G401 (cell line): ENCODE measurements at places on chromosomes 1 and 21.
A peak's percentile ranks its signal among the peaks of the same experiment; 100 is the strongest.

DNA sequence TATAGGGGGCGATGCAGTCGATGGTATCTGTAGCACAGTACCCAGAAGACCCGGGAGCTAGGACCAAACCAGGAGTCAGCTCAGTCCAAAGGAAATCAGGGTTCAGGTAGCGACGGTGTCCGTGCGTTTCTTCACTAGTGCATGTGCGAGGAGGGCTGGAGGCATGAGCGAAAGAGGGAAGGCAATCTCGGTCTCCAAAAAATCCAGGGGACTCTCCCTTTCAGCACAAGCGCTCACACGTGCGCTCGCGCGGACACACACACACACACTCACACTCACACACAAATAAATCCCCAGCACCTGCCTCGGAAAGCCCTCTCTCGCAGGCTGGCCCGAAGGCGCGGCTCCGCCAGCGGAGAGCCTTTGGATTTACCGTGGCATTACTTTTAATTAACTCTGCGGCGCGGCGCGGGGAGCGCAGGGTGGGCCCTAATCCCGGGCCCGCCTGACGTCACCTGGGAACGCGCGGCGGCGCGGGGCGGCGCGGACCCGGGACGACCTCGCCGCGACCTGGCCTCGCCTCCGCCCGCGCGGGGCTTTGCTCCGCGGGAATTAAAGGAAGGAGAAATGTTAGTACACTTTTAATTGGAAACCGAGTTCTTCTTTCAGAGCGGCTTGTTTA lies 121.2 kb downstream of the LMX1A start:
- DNase-seq = no peak

GRCh38 chr21:17476006-17476405 lies 36.8 kb upstream of the CXADR start:
- no peak for DNase-seq

- peak; percentile 36 for DNase-seq
These were observed 884 bp downstream of the LHX4 start for GRCh38 chr1:180230791-180231505.

GRCh38 chr1:18761948-18762840 lies 97.3 kb downstream of the TAS1R2 start:
- DNase-seq = no peak

DNA sequence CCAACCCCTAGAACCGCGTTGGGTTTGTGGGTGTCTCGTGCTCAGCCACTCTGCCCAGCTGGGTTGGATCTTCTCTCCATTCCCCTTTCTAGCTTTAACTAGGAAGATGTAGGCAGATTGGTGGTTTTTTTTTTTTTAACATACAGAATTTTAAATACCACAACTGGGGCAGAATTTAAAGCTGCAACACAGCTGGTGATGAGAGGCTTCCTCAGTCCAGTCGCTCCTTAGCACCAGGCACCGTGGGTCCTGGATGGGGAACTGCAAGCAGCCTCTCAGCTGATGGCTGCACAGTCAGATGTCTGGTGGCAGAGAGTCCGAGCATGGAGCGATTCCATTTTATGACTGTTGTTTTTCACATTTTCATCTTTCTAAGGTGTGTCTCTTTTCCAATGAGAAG lies 18.7 kb downstream of the TFF3 start:
- no peak for DNase-seq

GRCh38 chr1:79711001-79711431 lies 704.5 kb upstream of the ADGRL4 start:
- DNase-seq = no peak

DNA sequence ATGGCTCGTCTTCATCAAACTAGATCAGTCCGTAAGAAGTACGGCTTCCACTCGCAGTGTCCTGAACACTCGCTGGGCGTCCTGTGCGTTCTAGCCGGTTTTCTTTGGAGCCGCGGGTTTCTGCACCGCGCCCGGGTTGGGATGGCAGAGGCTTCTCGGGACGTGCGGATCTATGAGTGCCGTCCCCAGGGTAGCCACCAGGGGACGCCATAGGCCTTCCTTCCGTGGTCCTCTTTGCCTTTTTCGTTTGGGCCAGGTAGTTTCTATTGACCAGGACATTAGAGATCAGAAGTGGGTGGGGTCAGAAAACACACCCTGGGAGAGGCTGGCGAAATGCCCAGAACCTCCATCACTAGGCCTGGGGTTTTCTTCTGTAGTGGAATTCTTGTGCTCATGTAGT lies 273.8 kb downstream of the FAM72C start:
- peak; percentile 47 for DNase-seq

DNA sequence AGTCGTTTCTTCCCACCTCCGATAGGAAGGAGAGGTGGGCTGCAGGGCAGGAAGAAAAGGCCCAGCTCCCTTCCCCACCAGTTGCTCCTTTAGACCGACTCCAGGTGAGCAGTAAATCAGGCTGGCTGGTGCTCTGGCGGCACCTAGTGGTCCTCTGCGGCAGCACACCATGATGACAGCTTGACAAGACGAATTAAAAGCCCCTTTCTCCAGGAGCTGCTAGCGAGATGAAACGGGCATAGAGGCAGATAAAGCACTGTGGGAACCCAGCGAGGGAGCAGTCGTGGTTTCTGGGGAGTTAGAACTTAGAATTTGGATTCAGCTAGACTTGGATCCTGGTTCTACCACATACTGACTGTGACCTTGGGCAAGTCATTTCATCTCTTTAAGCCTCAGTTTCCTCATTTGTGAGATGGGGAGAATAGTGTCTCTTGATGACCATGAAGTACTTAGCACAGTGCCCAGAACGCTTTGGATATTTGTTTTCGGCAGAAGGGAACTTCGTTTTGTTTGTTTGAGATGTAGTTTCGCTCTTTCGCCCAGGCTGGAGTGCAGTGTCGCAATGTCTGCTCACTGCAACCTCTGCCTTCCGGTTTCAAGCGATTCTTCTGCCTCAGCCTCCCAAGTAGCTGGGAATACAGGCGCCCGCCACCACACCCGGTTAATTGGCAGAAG lies 21.8 kb upstream of the COL9A2 start:
- DNase-seq = peak; percentile 72

- peak; percentile 83 for DNase-seq
These were observed 9.7 kb downstream of the SMYD3 start for GRCh38 chr1:246497331-246497915.

GRCh38 chr21:39911286-39912199 lies 44.3 kb downstream of the PCP4 start:
- no peak for DNase-seq

DNA sequence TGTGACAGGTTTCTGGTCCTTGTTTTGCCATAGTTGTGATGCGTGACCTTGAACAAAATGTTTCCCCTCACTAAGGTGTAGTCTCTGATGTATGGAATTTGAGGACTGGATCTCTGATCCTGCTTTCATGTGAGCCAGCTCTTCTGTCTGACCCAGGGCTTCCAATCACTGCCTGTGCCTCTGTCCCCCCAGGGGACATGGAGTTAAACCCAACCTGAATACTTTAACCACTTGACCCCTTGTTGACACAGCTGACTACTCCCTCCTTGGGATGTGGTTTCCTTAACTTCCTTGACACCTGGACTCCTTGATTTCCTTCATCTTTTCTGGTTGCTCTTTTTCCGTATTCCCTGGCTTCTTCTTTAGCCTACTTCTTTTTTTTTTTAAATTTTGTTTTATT lies 36.0 kb upstream of the SSBP3 start:
- no peak for DNase-seq

DNA sequence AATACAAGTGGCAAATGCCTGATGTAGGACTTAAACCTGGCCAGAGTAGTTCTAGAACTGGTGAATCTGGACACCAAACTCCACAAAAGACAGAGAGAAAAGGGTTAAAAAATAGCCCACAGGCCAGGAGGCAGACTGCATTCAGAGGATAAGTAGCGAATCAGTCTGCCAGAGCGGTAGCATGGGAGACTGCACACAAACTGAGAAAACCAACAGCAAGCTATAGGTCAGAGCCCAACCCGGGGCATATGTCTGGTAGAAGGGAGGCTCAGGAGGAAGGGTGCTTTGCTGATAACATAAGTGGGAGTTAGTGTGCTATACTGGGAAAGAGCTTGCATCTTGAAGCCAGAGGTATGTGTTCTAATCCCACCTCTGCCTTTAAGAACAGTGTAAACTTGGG lies 4.0 kb downstream of the LRRC53 start:
- DNase-seq = no peak

DNA sequence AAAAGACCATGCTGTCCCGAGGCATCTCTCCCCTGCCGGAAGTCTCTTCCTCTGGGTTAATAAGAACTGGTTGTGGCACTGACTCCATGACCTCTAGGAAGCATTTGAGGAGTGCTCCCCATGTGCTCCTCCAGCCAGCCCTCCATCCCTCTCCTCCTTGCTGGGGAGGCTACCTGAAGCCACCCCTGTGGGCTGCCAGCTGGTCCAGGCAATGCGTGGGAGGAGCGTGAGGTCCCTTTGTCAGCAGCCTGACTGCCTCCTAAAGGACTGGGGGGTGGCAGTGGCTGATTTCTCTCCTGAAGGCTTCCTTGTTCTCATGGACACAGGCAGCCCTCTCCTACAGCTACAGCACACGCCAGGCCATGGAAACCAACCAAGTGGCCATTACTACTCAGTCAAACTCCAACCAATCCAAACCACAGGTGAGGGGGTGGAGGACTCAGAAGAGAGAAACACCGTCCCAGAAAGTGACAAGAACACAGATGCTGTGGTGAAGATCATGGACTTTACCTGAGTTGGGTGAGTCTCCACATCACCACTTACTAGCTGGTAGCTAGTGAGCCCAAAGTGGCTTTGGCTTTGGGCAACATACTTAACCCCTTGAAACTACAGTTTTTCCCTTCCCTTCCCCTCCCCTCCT lies 35.2 kb downstream of the NENF start:
- no peak for DNase-seq

DNA sequence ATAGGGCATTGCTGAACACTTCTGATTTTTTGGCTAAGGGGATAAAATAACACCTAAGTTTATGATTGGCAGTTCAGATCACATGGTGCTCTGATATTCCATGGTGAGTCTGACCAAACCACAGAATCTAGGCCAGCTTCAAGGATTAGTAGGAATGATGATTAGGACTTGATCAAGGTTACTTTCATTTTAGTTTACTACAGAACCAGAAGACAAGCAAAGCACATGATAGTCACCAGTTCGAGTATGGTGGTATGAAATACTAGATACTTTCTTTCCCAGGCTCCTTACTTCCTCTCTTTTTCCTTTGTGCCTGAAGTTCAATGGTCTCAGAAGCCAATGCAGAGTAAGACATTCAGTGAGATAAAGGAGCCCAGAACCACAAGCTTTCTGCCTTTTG lies 26.6 kb downstream of the S100A10 start:
- DNase-seq = no peak

DNA sequence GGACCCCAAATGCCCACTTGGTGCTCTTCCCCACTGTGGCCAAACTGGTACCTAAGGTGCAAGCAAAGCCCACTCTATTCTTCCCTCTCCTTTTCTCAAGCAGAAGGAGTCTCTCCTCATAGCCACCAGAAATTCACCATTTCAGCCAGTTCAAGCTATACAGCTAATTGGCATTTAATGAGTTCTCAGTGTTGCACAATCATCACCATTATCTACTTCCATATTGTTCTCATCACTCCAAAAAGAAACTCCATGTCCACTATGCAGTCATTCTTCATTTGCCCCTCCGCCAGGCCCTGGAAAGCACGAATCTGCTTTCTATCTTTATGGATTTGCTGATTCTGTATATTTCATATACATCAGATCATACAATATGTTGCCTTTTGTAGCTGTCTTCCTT lies 9.9 kb upstream of the ATG4C start:
- DNase-seq = no peak

DNA sequence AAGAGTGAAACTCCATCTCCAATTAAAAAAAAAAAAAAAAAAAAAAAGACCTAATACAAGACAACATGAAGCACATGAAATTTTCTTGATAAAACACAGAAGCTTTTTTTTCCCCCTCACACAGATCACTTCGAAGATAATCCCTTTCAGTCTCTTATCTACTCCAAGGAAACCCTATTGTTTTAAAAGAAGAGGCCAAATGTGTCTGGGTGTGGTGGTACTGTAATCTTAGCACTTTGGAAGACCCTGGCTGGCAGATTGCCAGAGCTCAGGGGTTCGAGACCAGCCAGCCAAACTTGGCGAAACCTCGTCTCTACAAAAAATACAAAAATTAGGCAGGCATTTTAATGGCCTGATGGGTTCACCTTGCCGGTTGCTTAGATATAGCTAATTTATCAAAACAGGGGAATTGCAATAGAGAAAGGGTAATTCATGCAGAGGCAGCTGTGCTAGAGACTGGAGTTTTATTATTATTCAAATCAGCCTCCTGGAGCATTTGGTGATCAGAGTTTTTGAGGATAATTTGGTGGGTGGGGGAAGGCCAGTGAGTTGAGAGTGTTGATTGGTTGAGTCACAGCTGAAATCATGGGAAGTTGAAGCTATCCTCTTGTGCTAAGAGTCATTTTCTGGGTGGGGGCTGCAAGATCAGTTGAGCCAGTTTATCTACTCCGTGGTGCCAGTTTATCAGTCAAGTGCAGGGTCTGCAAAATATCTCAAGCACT lies 62.5 kb downstream of the SLC16A1 start:
- no peak for DNase-seq

DNA sequence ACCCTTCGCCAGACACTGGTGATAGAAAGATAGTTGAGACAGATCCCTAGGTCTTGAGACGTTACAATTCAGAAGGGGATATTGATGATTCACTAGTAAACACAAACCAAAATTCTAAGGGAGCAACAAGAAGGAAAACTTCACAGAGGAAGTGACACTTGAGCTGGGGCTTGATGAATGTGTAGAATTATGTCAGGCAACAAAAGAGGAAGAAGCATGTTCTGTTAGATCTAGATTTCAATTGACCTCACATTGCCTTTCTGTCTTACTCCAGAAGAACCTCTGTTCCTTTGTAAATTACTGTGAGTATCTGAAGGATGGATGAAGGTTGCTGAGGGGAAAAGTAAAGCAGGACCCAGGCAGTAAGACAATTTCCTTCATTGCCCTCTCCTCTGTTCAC lies 328.2 kb downstream of the KCTD3 start:
- DNase-seq = no peak

- peak; percentile 17 for DNase-seq
These were observed 509.8 kb upstream of the ADAMTS5 start for GRCh38 chr21:27476696-27477095.

GRCh38 chr1:12596007-12596821 lies 21.8 kb downstream of the DHRS3 start:
- no peak for DNase-seq

DNA sequence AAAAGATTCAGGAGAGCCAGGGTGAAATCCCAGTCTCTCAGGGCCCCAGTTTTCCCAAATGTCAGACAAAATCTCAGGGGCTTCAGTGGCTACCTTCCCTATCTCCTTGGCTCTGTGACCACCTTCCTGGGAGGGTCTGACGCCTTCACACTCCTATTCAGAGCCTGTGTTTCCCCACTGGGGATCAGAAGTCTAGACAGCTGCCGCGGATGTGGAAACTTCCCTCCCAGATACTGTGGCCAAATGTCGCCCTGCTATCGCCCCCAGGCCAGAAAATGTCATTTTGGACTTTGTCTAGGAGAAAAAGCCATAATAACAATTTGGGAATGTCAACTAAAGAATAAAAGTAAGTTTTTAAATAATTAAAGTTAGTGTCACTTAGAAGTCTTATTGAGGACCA lies 15.9 kb downstream of the A3GALT2 start:
- DNase-seq = no peak

DNA sequence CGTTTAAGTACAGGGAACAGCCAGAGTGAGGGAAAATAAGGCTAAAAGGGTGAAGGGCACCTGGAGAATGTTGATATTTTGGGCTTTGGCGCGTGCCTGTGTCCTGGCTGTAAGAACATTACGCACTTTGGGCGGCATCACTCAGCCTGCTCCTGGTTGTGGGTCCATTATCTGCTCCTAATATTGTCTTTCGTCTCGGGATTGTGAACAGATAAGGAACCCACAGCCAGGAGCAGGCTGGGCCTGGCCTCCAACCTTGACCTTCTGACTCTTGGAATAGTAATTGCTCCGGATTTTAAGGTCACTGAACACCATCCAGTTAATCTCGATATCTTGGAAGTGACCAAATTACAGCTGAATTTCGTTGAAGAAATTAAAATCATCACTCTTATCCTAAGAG lies 61.9 kb downstream of the TCP10L start:
- no peak for DNase-seq
